ENCODE measurements at places on chromosomes 6 and 20.

DNA sequence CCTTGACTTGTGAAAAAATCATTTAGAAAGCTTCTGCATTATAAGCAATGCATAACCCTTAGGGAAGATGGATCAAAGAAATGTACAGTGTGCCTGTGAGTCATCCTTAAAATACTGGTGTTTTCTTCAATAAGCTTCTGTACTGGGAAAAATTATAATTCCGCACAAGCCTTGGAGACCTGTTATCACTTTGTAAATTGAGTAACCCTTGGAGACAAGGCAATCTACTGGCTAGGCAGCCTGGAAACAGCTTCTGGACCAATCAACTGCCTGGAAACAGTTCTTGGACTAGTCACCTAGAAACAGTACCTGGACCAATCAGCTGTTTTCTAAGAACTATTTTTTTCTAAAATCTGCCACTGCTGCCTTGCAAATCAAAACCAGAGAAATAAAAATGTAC is 25.8 kb upstream of the RNGTT start:
- no peak for DNase-seq

DNA sequence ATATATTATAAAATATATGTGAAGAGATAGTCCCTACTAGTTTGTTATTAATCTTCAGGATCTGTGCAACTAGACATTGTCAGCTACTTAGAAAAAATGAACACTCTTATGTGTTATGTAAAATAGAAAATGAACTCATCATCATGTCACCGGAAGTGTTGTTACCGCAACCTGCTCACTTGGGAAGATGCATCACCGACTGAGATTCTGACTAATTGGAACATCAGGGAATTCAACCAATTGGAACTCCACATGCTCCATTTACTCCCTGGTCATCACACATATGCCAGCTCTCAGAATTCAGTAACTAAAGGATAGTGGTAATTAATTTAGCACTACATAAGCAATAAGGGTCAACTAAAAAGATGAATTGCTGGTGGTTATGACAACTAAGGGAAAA is 16.7 kb upstream of the B3GAT2 start:
- DNase-seq: no peak

GRCh38 chr6:166563200-166563599 is 23.3 kb downstream of the RAMACL start:
- no peak for DNase-seq

DNA sequence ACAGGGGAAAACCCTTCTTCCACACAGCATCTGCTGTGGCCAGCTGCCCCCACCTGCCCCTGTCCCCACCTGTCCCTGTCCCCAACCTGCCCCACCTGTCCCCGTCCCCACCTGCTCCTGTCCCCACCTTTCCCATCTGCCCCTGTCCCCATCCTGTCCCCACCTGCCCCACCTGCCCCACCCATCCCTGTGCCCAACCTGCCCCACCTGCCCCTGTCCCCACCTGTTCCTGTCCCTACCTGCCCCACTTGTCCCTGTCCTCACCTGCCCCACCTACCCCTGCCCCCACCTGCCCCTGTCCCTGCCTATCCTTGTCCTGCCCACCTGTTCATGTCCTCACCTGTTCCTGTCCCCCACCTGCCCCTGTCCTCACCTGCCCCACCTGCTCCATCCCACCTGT is 6.4 kb upstream of the MYT1 start:
- DNase-seq: no peak

- no peak for DNase-seq
Observed at GRCh38 chr6:155254139-155254538, 9.7 kb upstream of the CLDN20 start.

- no peak for DNase-seq
Observed at GRCh38 chr6:23989885-23990533, 136.0 kb upstream of the NRSN1 start.

- DNase-seq: no peak
Observed at GRCh38 chr6:32700391-32701040, 34.1 kb upstream of the HLA-DQB1 start.

DNA sequence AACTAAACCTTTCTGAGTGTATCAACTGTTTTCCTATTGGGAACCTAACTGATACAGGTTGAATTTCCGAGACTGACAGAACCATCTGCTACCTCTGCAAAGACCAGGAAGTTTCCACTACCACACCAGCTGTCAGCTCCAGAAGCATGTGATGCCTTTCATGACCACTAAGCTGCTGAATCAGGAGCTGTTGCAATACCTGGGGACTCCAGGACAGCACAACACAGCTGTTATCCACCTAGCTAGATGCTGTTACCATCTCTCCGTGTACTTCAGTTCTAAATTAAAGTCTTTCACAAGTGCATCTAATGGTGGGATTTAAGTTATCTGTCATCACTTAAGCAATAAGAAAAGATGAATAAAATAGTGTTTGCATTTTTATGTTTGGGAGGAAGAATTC is 158.2 kb upstream of the IMPG1 start:
- DNase-seq: no peak

GRCh38 chr6:153059757-153060156 is 57.2 kb upstream of the MTRF1L start:
- no peak for DNase-seq

- no peak for DNase-seq
Observed at GRCh38 chr6:143505537-143505936, 6.0 kb downstream of the FUCA2 start.

DNA sequence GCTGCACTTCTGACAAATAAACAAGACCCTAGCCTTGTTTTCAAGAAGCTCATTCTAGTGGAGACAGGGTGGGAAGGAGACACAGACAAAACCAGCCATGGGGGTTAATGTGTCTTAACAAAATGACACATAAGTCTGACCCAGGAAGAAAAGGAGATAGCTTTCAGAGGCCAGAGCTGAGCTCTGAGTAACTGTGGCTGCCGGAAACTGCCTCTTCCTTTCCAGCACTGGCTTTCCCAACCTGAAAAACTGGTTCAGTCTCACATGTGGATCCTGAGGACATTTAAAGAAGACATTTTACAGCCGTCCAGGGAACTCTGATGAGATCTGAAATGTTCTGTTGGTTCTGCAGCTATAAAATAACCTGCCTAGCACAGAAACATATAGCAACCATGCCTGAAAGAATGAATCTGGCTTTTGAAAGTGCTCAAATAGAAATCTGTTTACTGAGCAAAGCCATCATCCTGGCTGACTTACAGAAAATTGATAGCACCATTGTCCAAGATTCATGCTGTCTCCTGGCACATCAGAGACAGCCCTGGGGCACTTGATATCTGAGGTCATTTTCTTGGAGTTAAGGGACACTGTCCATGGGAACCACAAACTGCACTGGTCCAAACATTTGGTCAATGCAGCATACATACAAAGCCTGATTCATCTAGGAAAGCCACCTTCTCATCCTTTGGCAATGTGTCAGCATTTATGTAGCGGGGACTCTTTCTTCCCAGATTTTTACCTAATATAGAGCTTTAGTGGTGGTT is 83.2 kb upstream of the PAX1 start:
- DNase-seq: no peak

- DNase-seq: no peak
Observed at GRCh38 chr6:143074101-143074500, 13.4 kb downstream of the AIG1 start.

DNA sequence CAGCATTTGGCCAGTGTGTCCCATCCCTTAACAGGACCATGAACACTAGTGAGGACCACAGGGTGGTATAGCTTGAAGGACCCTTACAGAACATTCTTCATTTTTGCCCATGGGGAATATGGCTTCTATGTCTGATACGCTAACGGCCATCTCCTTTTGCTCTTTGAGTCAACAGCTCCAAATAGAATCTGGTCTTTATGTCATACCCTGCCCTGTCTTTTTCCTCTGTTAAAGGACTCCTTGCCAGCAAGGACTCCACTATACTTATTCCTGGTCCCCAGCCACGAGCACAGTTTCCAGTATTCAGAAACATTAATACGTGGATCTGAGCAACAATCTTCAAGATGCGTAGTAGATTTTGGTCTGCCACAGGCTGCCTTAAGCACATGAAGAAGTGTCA is 22.5 kb downstream of the SERPINB1 start:
- no peak for DNase-seq

DNA sequence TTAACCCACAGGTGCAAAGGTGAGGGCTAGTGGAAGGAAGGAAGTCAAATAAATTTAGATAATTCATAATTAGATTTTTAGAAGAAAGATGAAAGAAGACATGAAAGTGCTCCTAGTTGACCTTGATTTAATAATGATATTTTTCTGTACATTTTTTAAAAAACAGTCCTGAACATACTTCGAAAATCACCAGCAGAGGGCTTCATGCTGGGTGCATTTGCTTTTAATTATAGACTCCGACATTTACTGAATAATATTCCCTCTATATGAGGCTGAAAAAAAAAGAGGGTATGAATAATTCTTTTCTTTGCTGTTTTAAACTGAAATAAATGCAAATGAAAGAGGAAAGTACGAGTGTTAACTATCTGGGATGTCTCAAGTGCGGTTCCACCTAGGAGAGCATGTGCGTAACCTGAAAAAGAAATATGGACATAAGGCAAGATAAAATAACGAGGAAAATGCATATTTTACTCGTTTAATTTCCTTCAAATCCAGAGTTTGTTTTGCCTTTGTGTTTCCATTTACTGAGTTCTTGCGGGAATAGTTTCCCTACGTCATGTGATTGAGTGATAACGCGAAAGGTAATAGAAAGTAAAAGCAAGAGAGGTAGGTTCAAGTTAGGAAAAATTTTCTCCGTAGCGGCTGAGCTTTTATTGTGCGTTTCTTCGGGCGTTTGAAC is 3.1 kb upstream of the TFAP2B start:
- DNase-seq: no peak

GRCh38 chr6:22399693-22400092 is 102.9 kb upstream of the PRL start:
- no peak for DNase-seq

GRCh38 chr6:36226438-36227047 is 30.0 kb downstream of the BRPF3 start:
- no peak for DNase-seq

DNA sequence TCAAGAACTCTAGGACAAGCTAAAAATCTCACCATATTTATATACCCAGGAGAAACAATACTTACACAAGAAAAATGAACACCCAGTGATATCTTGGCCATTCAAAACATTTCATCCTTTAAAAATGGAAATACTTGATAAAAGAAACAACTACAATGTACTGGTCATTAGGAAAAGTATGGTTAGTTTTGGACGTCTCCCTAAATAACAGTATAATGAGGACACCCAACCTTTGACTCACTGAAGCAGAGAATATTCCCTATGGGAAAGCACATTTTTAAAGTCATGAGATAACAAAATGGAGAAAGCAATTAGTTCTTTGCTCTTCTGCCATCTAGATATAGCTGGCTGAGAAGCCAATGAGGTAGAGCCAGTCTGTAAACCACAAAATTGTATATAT is 164.4 kb downstream of the TBX18 start:
- no peak for DNase-seq

DNA sequence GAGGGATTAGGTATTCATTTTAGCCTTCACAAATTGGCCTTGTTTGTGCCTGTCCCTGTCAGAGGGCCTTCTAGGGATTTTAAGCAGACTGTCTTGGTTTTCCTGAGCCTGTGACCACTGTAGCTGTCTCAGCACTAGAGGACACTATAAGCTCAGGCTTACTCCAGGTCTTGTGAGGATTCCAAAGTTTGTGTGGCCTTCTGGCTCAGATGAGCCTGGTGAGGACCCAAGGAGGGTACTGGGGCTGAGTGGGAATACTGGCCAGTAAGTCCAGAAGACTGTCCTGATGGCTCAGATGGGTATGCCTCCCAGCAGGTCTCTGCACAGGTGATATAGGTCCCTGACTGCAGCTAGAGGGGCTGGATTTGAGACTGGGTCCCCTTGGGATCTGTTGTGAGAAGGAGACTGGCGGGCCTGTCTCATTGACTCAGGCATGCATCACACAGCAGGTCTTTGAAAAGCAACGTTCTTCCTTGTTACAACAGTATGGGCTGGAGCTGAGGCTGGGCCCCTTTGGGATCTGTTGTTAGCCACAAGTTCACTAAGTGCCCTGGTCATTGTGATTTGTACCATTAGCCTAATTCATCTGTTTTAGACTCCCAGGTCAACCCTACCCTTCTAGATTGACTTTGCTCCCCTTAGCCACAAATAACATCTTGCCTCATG is 26.3 kb upstream of the TFB1M start:
- no peak for DNase-seq

DNA sequence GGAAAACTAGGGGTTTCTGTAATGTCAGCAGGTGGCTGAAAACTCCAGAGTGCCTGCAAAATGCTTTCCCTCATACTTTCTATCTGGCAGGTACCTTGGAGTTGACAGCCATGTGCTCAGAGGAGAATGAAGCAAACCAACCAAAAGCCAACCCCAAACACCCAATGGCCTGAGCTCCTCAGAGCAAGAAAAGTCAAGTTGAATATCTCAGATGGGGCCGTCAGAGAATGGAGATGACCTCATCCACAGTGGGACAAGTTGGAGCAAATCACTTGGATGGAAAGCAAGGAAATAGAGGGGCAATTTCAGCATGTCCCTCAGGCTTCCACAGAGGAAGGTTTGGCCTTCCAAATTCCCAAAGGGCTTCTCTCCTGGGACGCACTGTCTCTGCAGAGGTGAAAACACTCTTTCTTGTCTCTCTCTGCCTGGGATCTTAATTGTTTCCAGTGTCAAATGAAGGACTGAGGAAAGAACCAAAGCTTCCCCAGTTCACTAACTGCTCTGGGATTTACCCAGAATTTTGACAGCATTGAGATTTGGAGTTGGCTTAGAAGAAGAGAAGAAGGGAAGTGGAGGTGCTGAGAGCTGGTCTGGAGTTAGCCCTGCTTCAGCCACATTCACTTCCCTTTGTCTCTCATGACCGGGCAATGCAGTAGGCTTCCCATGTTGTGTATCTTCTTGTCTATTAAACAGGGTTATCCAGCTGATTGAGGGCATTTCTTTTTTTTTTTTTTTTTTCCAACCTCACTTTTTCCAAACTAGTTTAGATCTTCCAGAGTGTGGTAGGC is 42.2 kb downstream of the PRND start:
- DNase-seq: no peak

DNA sequence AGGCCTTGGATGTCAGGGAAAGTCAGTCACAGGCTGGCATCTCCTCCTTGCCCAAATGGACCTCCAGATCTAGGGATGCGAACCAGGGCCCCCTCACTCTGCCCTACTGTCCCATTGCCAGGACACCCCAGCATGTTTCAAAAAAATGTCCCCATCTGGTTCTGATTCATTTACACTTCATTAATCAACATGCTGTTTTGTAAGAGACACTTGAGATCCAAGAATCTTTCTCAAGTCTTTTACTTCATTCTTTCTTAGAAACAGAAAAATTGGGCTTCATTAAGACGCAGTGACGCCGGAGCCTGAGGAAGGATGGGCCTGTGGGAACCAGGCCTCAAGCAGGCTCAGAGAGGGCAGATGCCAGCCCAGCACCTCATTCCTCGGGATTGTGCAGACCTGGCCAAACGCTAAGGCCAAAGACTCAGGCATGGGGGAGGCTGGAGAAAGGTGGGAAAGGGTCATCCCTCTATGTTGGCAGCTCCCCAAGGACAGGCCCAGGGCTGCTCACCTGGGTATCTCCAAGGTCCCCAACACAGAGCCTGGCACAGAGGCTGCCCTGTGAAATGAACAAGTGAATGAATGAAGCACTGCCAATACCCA is 3.8 kb downstream of the RSPO4 start:
- no peak for DNase-seq

DNA sequence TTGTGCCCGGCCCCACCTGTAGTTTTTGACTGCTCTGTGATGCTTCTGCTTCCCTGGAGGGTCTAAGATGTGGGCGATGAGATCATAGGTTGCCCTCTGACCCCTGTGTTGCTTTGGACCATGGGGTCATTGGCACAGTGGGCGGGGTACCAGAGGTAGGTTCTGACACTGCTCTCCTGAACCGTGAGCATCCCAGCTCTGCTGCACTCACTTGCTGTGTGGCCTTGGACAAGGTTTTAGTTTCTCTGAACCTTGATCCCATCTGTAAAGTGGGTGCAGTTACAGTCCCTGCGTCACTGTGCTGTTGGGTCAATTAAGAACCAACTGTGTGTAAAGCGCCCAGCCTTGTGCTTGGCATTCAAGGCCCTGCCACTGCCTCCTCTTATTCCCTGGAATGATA is 30.9 kb downstream of the SRC start:
- no peak for DNase-seq

Measured in activated naive CD4-positive, alpha-beta T cell treated with anti-CD3 and anti-CD28 coated beads, Interleukin-2, amount 50 U/mL, for 16 hours (primary cell).